ENCODE measurements at places on chromosomes 11 and 22.

- H3K36me3 ChIP-seq = peaks cover 14% of the 10 kb centered on the region
- no peak for DNase-seq
- peaks cover 10% of the 10 kb centered on the region for H3K27me3 ChIP-seq
- H3K27ac ChIP-seq = no peak overlapping the region
- no peak overlapping the region for H3K4me3 ChIP-seq
These were observed 17.5 kb downstream of the OR52E5 start for GRCh38 chr11:5910540-5910939.

GRCh38 chr22:30605449-30606110 lies 1.4 kb upstream of the TCN2 start:
- peaks cover 7% of the 10 kb centered on the region for H3K36me3 ChIP-seq
- H3K4me3 ChIP-seq = peak overlapping the region; percentile 81
- H3K27me3 ChIP-seq = no peaks in the 10 kb centered on the region
- H3K27ac ChIP-seq = peak overlapping the region; percentile 99

- no peak for DNase-seq
- no peak overlapping the region for H3K4me3 ChIP-seq
- no peak overlapping the region for H3K27ac ChIP-seq
- H3K4me1 ChIP-seq = peaks cover 10% of the 10 kb centered on the region
These were observed 240.7 kb upstream of the B3GAT1 start for GRCh38 chr11:134652586-134653255.

DNA sequence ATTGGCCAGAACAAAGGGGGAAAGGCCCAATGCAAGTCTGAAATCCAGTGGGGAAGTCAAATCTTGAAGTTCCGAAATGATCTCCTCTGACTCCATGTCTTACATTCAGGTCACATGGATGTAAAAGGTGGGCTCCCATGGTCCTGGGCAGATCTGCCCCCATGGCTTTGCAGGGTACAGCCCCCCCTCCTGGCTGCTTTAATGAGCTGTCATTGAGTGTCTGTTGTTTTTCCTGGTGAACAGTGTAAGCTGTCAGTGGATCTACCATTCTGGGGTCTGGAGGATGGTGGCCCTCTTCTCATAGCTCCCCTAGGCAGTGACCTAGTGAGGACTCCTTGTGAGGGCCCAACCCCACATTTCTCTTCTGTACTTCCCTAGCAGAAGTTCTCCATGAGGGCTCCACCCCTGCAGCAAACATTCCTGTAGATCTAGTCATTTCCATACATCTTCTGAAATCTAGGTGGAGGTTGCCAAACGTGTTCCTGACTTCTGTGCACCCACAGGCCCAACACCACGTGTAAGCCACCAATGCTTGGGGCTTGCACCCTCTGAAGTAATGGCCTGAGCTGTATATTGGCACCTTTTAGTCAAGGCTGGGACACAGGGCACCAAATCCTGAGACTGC lies 9.3 kb downstream of the CARD18 start:
- no peak overlapping the region for H3K27ac ChIP-seq
- no peak for DNase-seq
- no peak overlapping the region for H3K4me3 ChIP-seq
- no peaks in the 10 kb centered on the region for H3K27me3 ChIP-seq
